ENCODE measurements at places on chromosomes 7 and 10. TPM values are rescaled to one million over a fixed set of nuclear protein-coding genes. Genes with fewer than 3 reads are reported as not detected.

DNA sequence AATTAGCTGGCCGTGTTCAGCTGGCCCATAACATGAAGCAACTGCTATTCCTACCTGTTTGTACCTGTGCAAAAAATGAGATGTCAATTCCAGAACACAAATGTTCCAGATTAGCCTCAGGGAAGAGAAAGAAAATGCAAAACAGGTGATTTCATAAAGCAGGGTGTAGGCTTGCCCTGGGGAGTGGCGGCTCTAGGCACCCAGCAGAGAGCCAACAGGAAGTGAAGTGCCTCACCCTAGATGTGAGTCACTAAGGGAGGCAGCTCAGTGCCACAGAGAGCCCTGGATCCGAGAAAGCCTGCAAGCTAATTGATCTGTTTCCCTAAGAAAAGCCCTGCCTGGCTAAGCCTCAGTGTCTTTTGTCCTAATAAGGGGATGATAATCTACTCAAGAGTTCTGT lies 240.0 kb downstream of the ARHGAP21 start:
- no peak for DNase-seq

The FAM171A1 gene
- 37.7 TPM for polyA plus RNA-seq

GRCh38 chr7:97015279-97015678 lies 9.4 kb downstream of the DLX5 start:
- no peak for DNase-seq

DNA sequence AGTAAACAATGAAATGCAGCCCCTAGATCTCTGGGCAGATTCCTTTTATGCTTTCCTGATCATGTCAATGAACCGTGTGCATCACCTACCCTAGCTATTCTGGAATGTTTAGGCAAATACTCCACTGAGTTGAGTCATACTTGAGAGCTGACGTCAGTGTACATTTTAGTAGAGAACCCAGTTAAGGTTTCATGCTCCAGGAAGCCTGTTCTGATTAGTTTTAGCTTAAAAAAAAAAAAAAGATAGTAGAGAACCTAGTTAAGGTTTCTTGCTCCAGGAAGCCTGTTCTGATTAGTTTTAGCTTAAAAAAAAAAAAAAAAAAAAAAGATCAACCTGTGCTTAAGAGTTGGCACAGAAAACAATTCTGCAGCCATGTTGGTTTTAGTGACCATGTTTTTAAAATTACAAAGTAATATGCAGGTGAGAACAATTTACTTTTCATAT lies 3.7 kb upstream of the MCU start:
- DNase-seq, result peak; percentile 86

DNA sequence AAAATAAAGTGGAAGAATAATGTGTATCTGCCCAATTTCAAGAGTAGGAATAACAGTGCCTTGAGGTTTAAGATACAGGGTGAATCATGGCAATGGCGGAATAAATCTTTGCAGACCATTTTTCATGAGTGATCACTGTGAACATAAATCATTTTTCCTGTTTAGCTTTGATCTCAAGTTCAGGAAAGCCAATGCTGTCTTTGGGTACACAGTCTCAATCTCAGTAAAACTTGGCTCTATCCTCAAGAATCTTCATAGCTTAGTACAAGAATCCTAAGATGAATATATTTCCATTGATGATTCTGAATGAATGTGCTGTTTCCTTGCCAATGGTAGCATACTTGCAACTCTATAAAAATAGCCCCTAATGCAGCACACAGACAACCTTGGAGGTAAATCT lies 6.8 kb downstream of the NAMPT start:
- no peak for DNase-seq
